ENCODE measurements at places on chromosomes 2 and 18.

GRCh38 chr2:74138600-74139323 is 8.9 kb downstream of the BOLA3 start:
- no peak for DNase-seq

GRCh38 chr2:215904101-215904500 is 109.2 kb downstream of the MREG start:
- DNase-seq = no peak

DNA sequence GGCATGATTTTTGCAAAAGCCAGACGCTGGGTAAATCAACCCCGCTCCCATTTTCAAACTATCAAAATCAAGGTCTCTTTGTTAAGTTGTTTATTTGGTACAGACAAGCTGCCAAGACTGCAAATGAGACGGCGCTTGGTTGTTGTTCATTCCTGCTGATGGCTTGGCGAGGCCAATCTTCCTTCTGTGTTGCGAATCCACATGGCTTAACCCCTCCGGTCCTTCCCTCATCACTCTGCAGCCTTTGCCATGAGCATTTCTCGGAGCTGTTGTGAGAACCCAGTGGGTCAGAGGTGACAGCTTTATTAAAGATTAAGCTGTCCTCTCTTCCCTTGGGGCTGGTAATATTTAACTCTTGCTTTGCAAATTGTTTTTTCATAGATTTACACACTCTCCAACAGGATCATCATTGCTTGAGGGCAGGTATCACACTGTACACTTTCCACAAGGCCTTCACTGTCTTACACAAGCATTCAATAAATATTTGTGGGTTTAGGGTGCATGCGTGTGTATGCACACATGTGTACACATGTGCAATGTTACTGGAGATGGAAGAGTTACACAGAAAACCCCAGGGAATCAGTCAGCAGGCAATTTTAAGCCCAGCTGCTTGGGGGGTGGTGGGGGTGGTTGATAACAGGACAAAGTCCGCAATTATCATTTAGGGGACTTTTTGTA is 27.8 kb upstream of the KCNF1 start:
- DNase-seq = no peak

DNA sequence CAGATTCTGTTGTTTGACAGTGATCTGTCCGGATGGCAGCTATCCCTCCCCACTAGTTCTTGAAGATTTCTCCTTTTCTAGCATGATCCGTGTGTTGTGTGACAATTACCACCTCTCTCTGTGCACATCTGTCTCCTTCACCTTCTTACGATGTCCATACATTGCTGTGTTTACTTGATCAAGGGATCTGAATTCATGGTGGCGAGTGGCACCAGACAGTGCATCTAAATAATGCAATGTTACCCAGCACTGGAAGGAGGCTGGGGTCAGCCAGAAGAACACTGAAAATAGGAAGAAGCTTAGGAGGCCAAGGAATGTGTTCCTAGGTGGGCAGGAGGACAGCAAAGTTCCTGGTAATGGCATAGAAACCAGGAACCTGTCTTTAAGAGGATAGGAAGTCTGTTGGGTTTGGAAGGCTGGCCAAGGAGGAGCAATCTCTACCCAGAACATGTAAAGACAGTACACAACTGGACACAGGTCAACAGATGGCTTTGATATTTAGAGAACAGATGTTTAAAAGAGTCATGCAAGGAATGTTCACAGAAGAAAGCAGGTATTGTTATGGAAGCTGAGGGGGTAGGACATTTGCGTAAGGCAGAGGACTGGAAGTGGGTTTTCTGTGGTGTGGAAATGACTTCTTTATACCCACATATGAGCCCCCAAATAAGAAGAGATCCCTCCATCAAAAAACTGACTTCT is 126.4 kb downstream of the HRH4 start:
- DNase-seq = no peak

- DNase-seq = no peak
These were observed 322.3 kb upstream of the EPAS1 start for GRCh38 chr2:45974762-45975408.

DNA sequence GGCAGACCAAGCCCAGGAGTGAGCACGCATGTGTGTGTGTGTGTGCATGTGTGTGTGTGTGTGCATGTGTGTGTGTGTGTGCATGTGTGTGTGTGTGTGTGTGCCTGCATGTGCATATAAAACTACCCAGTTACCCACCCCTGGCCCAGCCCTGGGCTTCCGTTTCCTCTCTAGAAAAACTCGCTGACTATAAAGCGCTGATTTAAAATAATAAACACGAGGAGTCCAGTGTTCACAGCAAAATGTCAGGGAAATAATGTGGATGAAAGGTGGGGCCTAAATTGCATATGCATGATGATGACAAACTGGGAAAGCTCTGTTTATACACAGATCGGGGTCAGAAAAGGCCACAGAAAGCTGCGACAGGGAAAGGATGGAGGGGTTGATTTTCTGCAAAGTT is 7.5 kb downstream of the ADCY3 start:
- no peak for DNase-seq

GRCh38 chr2:7924023-7924762 is 757.7 kb upstream of the ID2 start:
- no peak for DNase-seq

DNA sequence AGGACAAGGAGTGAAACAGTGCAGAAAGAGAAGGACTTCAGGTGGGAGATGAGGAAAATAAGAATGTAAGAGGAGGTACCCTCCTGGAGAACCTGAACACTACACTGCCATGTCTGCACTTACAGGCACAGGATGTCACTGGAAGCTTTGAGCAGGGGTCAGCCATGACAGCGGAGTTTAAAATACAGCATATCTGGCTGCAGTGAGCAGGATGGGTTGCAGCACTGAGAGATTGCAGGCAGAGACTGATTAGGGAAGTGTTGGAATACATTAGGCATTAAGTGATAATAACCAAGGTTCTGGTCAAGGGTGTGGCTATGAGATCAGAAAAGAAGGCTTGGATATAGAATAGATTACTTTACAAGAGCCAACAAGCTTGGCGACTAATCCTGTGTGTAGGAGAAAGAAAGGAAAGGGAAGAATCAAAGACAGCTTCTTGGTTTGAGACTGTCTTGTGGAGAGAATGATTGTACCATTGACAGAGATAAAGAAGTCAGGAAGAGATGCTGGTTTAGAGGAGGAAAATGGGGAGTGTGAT is 171.1 kb upstream of the RBMS1 start:
- DNase-seq = no peak

GRCh38 chr2:877747-878146 is 72.9 kb upstream of the SNTG2 start:
- DNase-seq = no peak

- no peak for DNase-seq
These were observed 3.5 kb downstream of the RSAD2 start for GRCh38 chr2:6881046-6881445.

- no peak for DNase-seq
These were observed 173.0 kb downstream of the PTGR3 start for GRCh38 chr18:75035928-75036327.

- no peak for DNase-seq
These were observed 51.7 kb downstream of the VIT start for GRCh38 chr2:36748166-36748565.
